ENCODE measurements at places on chromosomes 4 and X.
A peak's percentile ranks its signal among the peaks of the same experiment; 100 is the strongest.

- no peak for DNase-seq
Observed at GRCh38 chr4:162952232-162952631, 214.5 kb downstream of the NAF1 start.

GRCh38 chr4:174005422-174005821 is 278.0 kb downstream of the FBXO8 start:
- no peak for DNase-seq

GRCh38 chrX:9327747-9328145 is 137.1 kb upstream of the TBL1X start:
- DNase-seq, result no peak

DNA sequence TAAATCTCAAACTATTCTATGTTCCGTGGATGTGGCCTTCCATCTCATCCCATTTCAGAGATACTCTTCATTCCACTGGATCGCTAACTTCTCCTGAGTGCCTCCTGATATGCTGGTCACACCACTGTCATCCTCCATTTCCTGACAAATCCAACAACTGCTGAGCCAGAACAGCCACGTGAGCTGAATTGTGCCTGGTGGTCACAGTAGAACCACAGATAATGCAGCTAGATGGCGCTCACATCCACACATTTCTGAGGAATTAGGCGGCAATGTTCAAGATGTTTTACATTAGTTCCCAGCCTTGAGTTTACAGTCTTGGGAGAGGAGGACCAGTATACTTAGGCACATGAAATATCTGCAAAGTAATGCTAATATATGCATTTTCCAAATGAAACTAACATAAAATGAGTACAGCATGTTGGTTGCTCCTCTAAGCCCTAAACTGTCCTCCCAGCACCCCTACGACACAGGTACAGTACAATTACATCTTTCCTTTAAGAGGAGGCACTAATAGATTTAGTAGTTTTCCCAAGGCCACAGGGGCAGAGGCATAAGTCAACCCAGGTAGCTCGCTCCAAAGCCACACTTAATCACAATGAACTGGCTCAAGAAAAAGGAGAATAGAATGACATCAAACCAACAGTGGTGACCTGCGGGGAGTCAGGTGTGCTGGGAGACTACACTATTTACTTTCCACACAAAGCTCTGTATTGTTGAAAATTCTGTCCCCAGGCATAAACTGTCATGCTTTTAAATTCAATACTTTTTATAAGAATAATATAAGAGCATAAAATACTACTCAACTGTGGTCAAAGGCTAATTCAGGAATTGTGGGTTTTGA is 134.2 kb downstream of the CHIC2 start:
- peak; percentile 93 for DNase-seq

GRCh38 chrX:12946406-12946805 is 28.5 kb upstream of the TMSB4X start:
- DNase-seq, result no peak

DNA sequence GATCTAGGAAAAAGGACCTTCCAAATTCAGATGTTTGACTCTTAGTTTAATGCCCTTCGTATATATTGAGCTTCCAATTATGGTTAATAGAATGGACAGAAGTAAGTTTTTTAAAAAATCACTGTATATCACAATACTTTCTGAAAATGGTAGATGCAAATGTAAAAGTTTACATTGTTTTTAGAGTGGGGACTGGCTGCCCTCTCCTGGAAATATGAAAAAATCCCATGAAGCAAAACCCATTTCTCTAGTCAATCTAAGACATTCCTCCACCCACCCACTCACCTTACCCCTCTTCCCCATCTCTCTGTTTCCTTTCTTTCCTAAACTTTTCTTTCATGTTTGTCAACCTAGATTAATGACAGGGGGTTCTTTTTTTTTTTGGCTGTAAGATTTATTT is 134.5 kb downstream of the ARHGAP6 start:
- no peak for DNase-seq

DNA sequence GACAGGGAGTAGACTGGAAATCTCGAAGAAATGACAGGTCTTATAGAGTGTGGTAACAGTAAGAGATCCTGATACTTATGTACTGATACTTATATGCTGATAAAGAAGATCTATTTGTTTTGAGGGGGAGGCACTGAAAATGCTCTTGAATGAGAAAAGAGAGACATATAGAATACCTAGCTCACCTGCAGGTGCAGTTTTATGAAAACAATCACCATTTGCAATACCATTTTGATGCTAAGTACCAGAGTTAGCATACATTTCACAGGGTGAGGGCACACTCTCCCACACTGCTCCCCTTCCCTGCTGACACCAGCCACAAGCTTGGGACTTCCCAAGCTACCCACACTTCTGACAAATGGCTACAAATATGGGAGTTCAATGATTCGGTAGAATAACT is 1490.1 kb upstream of the IGFBP7 start:
- DNase-seq, result no peak

DNA sequence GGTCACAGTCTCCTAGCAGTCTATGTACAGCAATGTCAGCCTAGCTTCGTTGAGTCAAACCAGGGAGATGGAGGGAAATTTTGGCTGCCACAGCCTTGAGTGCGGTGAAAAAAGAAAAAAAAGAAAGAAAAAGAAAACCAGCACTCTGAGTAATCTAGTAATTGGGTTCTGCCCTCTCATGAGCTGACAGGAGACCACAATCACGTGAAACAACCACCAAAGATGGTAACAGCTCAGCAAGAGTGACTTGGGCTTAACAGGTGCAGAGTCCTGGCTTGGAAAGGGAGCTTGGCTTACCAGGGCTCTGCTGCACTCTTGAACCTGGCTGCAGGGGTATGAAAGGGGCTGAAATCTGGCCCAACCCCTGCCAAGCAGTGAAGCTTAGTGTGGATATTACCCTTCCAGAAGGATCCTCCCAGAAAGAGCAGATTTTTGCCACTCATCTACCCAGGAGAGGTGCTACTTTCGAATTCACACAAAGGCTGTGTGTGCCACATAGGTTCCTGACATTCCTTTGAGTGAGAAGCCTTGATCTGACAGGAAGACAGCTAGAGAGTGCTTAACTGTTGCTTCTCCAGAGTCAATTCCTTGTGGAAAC is 350.3 kb downstream of the PTTG2 start:
- DNase-seq, result no peak

All from Ammon's horn (tissue), 1 donor.